Smooth muscle cell of the coronary artery (primary cell): ENCODE measurements at places on chromosomes 6 and 20. TPM values are rescaled to one million over a fixed set of nuclear protein-coding genes. Genes with fewer than 3 reads are reported as not detected.

CGA gene
- total RNA-seq, result not detected in 2 replicates

C6orf52 gene
- 0.38 TPM in 1 of 2 replicates, not detected in the other for total RNA-seq

MYLK2 gene
- total RNA-seq, result 1.1 TPM in 1 of 2 replicates, not detected in the other

PNLDC1 gene
- 0.23 TPM in 1 of 2 replicates, not detected in the other for total RNA-seq

BTNL2 gene
- total RNA-seq, result 0.12 TPM in 1 of 2 replicates, not detected in the other

ADA gene
- 10.2 and 31.5 TPM in 2 replicates for total RNA-seq

RAET1E gene
- 0.15 and 0.47 TPM in 2 replicates for total RNA-seq

HAO1 gene
- total RNA-seq, result not detected in 2 replicates

PRSS16 gene
- not detected in 2 replicates for total RNA-seq

SLC35F1 gene
- total RNA-seq, result not detected in 2 replicates

ECT2L gene
- total RNA-seq, result under 0.01 TPM in 1 of 2 replicates, not detected in the other

GPSM3 gene
- 0.35 and 1.4 TPM in 2 replicates for total RNA-seq

HCRTR2 gene
- total RNA-seq, result not detected in 2 replicates

PRDM1 gene
- total RNA-seq, result 0.15 and 2.2 TPM in 2 replicates

WFDC5 gene
- not detected in 2 replicates for total RNA-seq

ETV7 gene
- total RNA-seq, result 0.75 and 2.8 TPM in 2 replicates

CLVS2 gene
- not detected in 2 replicates for total RNA-seq

MROH8 gene
- 0.35 and 1.1 TPM in 2 replicates for total RNA-seq

RBPJL gene
- total RNA-seq, result not detected in 2 replicates

WFDC8 gene
- total RNA-seq, result not detected in 2 replicates
